ENCODE measurements at places on chromosomes 13 and 19.

DNA sequence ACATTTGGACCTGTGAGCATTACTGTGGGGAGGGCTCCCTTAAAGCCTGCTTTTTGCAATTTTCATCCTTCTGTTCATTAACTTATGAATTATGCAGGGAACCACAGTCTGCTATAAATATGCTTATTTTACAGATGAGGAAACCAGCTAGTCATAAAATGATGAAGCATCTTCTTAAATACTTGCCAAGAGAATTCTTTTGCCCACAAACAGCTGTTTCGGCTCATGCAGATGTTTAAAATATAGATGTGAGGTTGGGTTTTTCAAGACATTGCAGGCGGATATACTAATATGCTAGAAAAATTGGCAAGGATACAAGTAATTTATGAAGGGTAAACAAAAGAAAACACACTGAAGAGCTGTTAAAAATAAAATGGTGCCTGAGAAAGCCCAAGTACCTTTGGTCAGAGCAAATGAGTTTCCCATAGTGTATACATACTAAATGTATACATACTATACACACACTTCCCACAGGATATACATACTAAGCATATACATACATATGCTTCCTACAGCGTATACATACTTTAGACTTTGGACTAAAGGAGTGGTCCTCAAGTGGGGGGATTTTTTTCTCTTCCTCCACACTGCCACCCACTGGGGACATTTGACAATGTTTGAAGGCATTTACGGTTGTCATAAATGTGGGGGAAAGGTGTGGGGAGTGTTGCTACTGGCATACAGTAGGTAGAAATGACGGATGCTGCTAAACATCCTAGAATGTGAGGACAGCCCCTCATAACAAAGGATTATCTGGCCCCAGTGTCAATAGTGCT, 164.9 kb upstream of the CSNK1A1L start:
- no peak for DNase-seq

DNA sequence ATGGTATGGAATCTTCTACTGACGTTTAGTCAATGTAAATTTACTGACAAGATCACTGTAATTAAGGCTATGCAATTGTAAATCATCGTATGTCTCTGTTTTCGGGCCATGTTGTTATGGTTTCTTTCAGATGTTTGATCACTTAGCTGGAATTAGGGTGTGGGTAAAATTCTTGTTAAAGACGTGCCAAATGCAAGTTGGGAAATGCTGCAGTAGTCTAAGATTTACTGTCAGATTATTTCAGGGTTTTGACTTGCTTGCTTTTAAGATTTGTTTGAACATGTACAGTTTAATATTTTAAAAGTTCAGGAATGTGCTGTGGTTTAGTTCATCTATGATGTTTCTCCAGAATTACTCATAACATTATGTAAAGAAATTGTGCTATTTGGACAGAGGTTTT, 10.8 kb downstream of the NDFIP2 start:
- no peak for DNase-seq

GRCh38 chr13:44237881-44238421, 135.7 kb upstream of the SERP2 start:
- no peak for DNase-seq

- DNase-seq, result no peak
Measured at GRCh38 chr13:46595136-46595884, 42.3 kb downstream of the LRCH1 start.

GRCh38 chr19:14015524-14016035, 9.5 kb upstream of the RFX1 start:
- no peak for DNase-seq

DNA sequence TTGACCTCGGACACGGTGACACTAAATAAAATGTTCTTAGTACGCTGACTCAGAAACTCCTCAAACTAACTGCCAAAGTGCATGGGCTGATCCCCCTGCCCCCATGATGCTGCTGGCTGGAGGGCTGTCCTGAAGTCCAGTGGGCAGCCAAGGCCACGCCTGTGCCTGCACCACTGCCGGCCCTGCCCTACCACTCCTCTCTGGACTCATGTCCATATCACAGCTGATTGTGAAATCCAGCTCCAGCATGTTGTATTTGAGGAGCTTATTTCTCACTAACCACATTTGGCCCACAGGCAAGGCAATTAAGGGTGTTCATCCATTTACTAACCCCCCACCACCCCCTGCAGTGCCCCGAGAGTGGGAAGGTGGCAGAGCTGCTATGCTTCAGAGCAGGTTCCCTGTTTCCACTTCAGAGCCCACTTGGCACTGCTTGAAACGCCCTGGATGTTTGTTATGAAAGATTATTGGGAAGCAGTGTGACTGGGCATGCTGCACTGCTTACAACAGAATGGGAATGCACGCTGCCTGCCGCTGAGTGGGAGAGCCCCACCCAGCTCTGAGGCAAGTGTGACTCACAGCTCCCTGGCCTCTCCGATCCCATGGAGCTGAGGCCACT, 114.0 kb downstream of the UQCRFS1 start:
- DNase-seq, result no peak

DNA sequence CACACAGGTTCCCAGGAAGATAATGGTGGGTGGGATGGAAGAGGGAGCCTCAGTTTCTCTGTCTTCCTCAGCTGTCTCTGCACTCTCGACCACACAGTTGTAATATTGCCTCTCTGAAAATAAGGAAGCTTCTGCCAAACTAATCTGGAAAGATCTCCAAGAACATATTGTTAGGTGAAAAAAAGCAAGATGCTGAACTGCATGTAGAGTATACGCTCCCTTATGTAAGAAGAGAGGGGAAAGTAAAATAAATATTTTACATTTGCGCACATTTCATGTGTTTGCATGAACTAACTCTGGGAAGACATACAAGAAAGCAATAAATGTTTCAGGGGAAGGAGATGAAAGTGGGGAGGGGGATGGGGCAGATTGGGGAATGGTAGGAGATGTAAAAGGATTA, 41.9 kb upstream of the CACNA1A start:
- DNase-seq, result no peak
